ENCODE measurements at places on chromosomes 2 and 18. TPM values are rescaled to one million over a fixed set of nuclear protein-coding genes. Genes with fewer than 3 reads are reported as not detected.

Gene SCN9A
- 0.54 TPM for total RNA-seq

DNA sequence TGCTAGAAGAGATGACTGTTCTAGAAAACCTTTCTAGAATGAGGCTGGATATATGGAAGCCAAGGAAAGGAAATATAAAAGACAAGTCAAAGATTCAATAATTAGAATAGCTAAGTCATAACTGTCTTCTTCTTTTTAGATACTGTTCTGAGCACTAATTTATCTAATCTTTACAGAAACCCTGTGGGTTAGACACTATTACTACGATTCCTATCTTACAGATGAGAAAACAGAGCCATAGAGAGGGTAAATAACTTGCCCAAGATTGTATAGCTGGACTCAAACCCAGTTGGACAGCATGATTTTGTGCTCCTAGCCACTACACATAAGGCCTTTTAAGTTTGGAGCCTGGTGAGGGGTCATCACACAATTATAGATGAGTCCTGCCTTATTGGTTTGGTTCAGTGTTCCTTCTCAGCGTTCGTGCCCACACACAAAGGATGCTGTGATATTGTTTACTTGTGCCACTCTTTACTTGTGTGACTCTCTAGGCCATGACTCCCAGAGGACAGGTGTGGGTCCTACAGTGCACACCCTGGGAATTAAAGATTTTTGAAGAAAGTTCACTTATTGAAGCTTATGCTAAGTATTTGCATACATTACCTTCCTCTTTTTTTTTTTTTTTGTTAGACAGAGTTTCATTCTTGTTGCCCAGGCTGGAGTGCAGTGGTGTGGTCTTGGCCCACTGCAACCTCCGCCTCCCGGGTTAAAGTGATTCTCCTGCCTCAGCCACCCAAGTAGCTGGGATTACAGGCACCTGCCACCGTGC lies 153.7 kb downstream of the PRKCE start:
- DNase-seq = no peak

DNA sequence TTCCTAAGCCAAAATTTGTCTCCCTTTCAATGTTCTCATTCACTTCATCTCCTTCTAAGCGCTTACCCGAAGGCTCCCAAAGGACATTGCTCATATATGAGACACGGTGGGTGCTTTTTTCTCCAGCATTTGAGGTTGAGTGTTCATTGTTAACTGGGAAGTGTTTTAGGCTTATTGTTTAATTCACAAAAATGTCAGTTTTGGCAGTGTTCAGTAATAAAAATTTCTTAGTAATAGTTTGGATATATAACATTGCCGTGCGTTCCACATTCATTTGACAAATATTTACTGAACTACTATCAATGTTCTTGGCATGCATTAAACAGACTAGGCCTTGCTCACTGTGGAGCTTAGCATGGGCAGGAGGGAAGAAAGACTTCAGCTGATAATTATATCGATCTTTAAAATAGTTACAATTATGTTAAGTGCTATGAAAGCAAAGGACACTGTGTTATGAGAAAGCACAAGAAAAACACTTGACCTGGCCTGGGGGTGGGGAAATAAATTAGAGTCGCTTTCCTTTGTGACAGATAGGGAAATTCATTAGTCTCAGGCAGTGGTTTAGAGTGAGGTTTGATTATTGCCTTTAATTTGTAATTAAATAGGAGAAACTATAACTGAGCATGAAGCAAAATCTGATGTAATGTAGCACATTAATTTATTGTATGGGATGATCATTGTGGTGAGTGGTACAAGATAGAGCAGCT lies 82.2 kb upstream of the DOCK10 start:
- DNase-seq = no peak

GRCh38 chr18:28875059-28875458 lies 698.1 kb upstream of the CDH2 start:
- no peak for DNase-seq

- DNase-seq = no peak
Measured at GRCh38 chr18:65409261-65409660, 341.6 kb upstream of the CDH7 start.

GRCh38 chr2:223870840-223871611 lies 33.6 kb upstream of the AP1S3 start:
- no peak for DNase-seq

Gene DUSP11
- total RNA-seq = 52.7 TPM

DNA sequence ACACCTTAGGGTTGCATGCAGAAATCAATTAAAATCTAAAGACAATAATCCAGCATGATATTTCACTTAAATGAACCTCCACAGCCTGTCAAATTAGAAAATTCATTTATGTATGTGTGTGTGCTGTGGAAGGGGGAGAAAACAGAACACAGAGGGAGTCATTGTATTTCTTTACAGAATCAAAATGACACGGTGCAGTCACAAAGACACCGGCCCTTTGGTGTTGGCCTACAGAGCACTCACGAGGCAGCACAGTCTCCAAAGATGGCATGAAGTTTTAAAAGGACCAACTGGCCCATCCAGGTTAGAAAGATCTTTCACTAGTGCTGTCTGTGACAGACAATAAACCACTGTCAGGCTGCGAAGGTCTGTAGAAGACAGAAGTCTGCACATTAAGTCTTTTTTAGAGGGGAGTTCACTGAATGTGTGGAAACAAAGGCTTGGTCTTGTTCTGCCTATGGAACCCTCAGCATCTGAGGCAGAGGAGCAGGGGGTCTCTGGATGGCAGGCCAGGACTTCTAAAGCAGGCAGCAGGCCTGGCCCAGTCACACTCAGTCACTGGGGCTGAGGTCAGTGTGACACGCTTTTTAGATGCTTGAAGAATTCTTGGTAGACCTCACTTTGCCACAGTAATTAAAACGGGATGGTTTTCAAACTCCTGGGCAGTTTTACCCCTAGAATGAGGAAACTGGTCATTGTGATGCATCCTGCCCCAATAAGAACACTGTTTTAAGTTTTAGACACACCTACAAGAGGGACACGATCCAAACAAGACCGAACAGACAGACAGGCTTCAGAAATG lies 184.9 kb downstream of the AFF3 start:
- no peak for DNase-seq

Gene MOCOS
- 4.4 TPM for total RNA-seq

Gene CRACDL
- total RNA-seq = 1.3 TPM

GRCh38 chr2:85511008-85511811 lies 27.8 kb upstream of the MAT2A start:
- no peak for DNase-seq

DNA sequence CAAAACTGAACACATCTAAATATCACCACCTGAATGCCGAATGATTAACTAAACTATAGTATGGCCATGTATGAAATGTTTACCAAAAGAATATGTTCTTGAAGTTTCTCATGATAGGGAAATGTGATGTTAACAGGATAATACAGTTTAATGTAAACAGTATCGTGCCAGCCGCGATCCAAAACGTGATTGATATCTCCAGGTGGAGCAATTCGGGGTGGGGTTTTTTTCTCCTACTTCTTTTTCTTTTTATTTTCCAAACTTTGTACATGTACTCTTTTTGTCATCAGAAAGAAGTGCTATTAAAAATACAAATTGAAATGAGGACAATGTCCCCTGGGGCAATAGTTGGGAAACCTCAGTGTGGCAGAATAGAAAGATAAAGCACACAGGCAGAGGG lies 4.0 kb upstream of the BIN1 start:
- no peak for DNase-seq

DNA sequence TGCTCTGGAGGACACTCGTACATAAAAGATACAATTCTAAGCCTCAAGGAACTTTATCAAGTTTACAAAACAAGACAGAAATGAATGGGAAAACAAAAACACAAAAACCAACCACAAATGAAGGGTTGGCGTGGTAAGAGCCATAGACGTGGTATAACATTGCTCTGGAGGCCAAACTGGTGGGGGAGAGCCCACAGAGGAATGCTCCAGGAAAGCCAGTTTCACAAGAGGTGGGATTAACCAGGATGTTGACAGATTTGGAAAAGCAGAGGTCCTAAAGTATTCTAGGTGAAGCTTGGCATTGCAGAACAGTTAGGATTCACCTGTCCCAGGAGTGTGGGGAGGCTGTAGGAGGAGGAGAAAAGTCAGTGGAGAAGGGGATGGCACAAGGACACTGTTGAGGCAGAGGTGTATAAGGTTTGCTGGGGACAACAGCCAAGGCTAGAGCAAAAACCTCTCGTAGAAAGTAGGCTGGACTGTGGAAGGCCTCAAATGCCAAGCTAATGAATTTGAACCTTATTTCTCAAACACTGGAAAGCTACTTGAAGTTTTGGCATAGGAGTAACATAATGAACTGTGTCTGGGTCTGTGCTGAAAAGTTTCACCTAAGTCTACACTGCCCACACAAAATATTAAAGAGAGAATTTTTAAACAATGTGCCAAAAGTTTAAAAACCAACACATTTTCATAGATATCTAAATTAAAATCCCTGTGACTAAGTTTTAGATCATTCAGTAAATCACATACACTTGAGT lies 135.1 kb downstream of the THADA start:
- no peak for DNase-seq

- no peak for DNase-seq
Measured at GRCh38 chr2:160401895-160402294, 91.7 kb downstream of the RBMS1 start.

- DNase-seq = peak; percentile 72
Measured at GRCh38 chr18:12327510-12328178, 19.6 kb downstream of the TUBB6 start.

Gene SS18
- 162 TPM for total RNA-seq

DNA sequence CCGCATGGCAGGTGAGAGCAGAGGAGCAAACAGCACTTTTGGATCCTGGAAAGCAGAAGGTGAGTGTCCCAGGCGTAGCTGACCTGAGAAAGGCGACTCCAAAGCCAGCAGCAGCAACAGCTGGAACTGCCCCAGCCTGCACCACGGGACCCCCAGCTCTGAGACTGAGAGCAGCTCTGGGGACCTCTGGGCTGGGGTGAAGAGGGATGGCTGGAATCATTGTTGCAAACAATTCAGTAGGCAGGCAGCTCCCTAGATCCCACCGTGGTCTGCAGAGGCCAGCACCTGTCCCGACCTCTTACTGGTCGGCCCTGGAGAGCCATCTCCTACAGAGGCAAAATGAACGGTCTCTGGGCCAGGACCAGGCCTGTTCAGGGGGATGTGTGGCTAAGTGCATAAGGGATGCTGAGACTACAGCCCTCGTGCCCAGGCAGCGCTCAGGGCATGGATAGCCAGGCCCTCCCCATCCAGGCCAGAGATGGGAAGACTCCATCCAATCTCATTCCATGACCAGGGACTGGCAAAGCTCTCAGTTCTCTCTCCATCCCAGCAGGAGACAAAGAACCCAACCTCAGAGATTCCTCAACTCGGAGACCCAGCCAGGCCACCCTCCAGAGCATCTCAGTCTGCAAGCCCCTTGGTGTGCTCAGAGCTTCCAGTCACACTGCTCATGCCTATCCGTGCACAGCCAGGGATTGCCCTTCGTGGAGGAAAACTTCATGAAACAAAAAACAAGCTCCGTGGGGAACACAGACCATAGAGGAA lies 38.2 kb upstream of the ALPP start:
- DNase-seq = no peak

DNA sequence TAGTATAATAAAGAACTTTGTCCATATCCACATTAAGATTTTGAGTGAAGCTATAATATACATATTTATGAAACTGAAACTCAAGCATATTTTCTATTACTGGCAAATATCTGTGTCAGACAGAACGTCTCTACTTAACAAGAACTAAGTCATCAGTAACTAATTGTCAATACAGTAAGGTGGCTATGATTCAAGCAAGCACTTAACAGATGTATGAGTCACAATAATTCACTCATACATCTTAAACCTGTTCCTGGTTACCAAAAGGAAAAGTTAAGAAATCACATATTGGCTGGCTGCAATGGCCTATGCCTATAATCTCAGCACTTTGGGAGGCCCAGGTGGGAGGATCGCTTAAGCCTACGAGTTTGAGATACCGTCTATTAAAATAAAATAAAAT lies 96.0 kb downstream of the SOS1 start:
- DNase-seq = no peak

Gene TUBB8B
- total RNA-seq = not detected

DNA sequence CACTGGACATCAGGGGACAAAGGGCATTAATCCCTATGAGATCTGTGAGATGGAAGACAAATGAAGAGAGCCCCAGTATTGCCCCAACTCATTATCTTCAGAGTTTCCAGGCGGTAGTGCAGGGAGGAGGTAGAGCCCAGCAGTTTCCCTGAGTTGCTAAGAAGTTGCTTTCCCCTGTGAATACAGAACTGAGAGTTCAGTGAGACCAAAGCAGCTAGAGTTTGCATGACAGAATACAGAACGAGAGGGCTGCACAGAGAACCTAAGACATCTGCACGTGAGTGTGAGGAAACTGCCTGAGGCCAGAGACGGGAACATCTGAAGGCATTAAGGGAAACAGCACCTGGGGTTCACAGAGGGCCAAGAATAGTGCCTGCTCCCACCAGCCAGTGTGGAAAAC lies 18.1 kb upstream of the PGAP1 start:
- no peak for DNase-seq

All from Daoy (cell line).